Fibroblast of skin of left quadriceps (primary cell): ENCODE measurements at places on chromosomes 11 and 22.

DNA sequence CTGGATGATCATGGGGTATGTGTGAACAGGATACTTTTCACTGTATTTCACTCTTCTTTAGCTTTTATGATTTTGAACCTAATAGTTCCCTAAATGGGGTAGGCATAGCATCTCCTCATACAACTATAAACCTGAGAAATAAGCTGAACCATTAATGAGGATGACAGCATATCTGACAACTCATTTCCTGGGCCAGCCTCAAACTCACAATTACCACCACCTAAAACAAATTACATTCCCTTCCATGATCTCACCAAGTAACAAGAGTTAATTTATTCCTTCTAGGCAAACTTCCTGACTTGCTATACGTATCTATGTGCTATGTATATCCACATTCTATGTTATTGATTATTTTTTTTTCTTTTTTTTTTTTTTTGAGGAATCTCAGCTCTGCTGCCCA lies 23.0 kb downstream of the SIK3 start:
- no peak for DNase-seq

- DNase-seq: no peak
These were observed 160.0 kb downstream of the NAV2 start for GRCh38 chr11:19872512-19873145.

DNA sequence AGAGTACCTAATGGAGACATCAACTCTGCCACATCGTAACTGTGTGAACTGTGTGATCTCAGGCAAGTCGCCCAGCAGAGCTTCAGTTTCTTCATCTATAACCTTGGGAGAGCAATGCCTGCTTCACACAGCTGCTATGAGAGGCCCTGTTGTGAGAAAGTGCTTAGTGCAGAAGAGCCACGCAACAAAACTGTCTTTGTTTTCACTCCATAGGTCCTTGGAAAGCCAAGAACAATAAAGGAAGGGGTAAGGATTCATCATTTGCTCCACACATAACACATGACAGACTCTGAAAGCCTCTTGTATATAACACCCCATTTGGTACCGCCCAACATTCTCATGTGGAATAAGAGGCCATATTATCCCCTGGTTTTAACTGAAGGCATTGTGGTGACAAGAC lies 231.9 kb upstream of the ISX start:
- no peak for DNase-seq

DNA sequence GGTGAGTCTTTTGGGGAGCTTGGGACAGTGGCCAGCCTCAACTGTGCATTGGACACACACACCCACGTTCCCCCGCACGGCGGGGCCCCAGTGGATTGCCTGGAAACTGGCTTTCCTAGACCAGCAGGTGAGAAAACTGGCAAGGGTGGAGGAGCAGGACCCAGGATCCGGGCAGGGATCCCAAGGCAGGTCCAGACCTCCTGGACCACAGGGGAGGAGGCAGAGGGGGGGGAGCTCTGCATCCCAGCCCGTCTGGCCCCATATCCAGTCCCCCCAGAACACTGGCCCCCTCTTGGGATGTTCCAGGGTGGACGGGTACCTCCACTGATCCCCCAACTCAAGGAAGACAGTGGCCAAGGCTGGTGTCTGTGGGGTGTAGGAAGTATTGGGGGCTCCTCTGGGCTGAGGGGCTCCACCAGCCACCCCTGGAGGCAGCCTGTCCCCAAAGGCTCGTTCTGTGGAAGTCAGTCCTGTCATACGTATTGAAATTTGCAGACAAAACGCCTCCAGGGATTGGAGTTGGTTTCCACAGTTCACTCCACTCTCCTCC lies 89.3 kb upstream of the LINC01488 start:
- DNase-seq: no peak

DNA sequence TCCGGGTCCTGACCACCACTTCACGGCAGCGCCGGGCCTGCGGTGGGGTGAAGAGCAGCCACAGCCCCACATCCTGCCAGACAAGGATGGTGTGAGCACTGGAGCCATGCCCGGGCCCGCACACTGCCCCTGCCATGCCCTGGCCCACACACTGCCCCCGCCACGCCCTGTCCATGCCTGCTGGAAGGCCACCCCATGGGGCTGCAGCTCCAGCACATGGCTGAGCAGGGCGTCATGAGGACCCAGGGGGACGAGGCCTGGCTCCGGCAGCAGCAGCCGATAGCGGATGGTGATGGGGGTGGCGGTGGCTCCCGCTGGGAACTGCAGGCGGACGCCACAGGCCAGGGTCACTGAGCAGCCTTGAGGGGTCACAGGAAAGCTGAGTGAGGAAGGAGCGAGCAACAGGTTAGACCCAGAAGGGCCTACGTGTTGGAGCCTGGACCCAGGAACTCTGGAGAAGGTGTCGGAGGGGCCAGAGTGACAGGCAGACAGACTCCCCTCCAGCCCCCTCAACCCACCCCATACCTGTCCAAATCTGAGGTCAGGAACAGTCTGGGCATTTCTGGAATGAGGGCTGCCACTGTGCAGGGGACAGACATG lies 2.9 kb downstream of the PIDD1 start:
- no peak for DNase-seq

DNA sequence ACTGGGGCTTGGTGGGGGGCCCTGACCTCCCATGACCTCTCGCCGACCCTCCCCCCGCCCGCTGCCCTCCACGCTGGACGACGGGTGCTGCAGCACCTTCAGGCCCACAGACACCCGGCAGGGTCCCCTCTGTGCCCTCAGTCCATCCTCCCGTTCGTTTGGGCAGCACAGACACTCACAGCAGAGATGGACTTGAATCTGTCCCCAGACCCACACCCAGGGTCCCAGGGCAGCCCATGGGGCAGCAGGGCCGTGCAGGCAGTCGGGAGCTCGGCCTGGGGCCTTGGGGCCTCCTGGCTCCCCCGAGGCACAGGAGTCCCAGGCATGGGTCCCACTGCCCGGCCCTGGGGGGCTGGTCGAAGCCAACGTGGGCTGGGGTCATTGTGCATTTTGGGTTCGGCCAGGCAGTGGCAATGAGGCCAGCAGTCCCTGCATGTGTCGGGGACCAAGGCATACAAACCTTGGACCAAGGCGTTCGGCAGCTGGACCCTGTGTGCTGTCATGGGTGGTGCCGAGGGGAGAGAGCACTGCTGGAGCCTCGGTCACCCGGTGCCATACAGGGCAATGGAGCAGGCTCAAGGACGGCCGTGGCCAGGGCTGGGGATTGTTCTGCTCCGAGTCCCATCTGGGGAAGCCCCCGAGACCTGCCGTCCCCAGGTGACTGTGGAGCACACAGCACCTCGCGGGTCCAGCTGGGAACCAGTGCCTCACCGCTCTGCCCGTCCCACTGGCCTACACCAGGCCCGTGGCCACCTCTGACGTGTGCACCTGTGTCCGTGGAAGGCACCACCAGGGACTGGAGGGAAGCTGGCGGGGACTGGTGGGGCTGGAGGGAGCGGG lies 19.3 kb upstream of the BRSK2 start:
- no peak for DNase-seq

GRCh38 chr11:45853332-45854219 lies 6.3 kb downstream of the CRY2 start:
- no peak for DNase-seq

GRCh38 chr11:88188251-88188931 lies 13.1 kb upstream of the RAB38 start:
- DNase-seq: peak; percentile 29

DNA sequence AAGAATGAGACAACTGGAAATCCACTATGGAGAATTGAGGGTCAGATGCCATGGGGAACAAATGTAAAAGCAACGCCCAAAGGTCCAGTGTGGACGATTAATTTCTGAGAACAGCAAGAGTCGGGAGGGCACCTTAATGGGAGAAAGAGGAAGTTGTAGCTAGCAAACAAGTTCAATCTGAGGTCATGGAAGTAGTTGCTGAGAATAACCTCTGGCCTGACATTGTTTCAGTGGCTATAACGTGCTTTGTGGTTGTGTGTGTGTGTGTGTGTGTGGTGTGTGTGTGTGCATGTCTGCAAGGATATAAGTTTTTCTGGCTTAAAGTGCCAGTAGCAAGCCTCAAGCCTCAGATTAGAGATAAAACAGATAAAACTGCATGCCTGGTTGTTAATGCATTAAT lies 1630.1 kb upstream of the TENM4 start:
- DNase-seq: no peak

DNA sequence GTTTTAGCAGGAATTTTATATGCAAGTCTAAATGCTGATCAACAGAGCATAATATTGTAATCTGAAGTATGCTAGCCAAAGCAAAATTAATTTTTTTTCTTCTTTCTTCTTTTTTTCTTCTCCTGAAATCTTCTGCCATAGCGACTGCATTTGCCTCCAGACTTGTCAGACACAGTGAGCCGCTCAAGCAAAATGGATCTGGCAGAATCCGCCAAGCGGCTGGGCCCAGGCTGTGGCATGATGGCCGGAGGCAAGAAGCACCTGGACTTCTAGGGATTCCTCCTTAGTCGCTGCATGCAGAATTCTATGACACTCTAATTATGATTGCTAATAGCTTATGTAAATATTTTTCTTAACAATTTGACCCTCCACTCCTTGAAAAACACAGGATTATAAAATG lies 27.9 kb downstream of the PAX6 start:
- no peak for DNase-seq

GRCh38 chr22:40346185-40347118 lies at the start of gene ADSL:
Gene ADSL (plus strand): TSS chr22:40346500. CDS start chr22:40346559, 59 bp downstream.
- no peak for DNase-seq

DNA sequence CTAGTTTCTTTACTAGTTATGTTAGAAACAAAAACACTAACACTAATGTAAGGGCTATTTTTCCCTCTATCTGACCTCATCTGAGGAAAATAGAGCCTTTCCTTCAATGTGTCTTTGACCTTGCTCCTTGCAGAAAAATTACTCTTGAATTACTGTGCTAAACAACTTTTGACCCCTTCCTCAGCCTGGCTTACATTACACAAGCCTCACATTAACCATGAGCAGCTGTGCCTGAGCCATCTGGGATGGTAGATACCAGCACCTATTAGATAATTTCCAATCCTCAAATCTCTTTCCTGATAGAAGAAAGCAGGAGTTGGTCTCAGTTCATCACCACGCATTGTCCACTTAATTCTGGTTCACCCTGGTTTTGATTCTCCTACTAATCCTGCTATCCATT lies 134.4 kb upstream of the NCAM1 start:
- DNase-seq: no peak

- DNase-seq: no peak
These were observed 36.7 kb downstream of the ADAMTS8 start for GRCh38 chr11:130391711-130392110.

GRCh38 chr22:22593250-22593649 lies 34.2 kb upstream of the PRAME start:
- no peak for DNase-seq

DNA sequence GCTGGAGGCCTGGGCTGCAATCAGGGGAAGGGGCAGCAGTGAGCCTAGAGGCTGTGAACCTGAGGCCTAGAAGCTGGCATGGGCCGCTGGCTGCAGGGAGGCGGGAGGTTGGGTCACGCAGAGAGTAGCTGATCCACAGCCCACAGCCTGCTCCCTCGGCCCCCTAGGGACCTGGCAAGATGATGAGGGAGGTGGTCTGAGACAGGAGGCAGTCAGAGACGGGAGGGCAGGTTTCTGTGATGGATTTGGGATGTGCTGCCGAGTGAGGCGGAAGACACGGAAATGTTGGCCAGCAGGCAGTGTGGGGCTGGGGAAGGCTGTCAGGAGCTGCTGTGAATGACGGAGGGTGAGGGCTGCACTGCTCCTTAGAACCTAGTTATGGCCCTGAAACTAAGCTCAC lies 22.7 kb downstream of the LRFN4 start:
- DNase-seq: no peak

DNA sequence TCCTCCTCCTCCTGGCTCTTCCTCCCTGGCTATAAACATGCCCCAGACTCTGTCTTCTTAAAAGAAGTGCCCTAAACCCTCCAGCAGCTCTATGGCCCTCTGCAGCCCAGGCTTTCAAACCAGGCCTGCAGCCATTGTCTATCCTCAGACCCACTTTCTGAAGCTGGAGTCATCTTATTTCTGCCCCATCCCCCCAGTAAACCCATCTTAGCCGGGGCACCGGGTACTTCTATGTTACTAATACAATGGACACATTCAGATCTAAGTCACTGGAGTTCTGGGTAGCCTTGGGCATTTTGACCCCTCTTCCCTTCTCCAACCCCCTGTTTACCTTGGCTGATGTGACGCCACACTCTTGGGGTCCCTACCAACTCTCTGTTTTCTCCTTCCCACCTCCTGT lies 29.7 kb upstream of the CACNG2 start:
- no peak for DNase-seq

GRCh38 chr11:115631609-115632008 lies 127.4 kb upstream of the CADM1 start:
- DNase-seq: no peak

DNA sequence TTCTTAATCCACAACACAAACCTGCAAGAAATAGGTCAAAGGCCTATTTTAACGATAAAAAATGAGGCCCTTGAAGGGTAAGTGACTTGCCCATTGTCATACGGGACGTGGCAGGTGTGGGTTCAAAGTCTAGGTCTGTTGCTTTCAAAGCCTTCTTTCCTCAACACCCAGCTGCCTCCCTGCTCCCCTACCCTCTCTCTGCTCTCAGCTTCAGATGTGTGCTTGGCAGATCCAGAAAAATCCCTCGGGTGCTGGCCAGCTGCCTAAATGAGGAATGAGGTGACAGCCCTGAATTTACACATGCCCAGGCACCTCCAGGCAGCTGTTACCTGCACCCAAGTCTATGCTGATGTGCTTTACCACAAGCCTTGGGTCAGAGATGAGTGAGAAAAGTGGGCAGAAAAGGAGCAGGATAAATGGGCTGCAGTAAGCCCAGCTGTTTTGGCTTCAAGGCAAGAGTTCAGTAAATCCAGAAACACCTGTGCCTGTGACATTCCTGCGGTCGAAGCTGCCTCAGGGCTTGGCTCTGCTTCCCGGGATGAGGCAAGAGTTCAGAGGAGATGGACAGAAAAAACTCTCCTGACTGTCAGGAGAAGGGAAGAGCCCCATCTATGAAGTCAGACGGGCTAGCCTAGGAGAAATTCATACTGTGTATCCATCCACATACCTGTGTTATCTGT lies 49.9 kb upstream of the LDLRAD3 start:
- DNase-seq: peak; percentile 4

GRCh38 chr22:21791635-21792625 lies 56.3 kb upstream of the YPEL1 start:
- no peak for DNase-seq

GRCh38 chr11:101456812-101457211 lies 127.0 kb downstream of the TRPC6 start:
- no peak for DNase-seq

- DNase-seq: no peak
These were observed 424.1 kb upstream of the TENM4 start for GRCh38 chr11:79864882-79865281.

DNA sequence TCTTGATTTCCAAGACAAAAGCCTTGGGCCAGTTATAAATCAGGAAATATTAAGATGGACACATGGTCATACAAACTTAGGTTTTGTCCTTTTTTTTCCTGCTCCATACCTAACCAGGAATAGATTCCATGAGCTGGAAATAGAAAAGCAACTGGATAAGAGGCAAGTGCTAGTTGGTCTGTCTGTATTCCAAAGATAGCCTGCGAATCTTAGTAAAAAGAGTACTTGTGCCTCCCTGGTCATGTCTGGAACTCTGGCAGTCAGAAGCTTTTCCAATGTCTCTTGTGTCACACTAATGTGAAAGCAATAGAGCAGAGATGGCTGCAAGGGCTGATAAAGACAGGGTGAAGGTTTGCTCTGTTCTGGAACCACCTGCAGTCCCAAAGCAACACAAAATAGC lies 590.2 kb upstream of the ANO5 start:
- DNase-seq: no peak
